ENCODE measurements at places on chromosomes 7 and 10.

GRCh38 chr10:91340613-91341362 lies 69.4 kb upstream of the HECTD2 start:
- DNase-seq: no peak

- DNase-seq: no peak
Measured at GRCh38 chr7:75819711-75820110, 6.1 kb upstream of the CCL24 start.

- DNase-seq: no peak
Measured at GRCh38 chr7:131603932-131604331, 47.5 kb upstream of the PODXL start.

DNA sequence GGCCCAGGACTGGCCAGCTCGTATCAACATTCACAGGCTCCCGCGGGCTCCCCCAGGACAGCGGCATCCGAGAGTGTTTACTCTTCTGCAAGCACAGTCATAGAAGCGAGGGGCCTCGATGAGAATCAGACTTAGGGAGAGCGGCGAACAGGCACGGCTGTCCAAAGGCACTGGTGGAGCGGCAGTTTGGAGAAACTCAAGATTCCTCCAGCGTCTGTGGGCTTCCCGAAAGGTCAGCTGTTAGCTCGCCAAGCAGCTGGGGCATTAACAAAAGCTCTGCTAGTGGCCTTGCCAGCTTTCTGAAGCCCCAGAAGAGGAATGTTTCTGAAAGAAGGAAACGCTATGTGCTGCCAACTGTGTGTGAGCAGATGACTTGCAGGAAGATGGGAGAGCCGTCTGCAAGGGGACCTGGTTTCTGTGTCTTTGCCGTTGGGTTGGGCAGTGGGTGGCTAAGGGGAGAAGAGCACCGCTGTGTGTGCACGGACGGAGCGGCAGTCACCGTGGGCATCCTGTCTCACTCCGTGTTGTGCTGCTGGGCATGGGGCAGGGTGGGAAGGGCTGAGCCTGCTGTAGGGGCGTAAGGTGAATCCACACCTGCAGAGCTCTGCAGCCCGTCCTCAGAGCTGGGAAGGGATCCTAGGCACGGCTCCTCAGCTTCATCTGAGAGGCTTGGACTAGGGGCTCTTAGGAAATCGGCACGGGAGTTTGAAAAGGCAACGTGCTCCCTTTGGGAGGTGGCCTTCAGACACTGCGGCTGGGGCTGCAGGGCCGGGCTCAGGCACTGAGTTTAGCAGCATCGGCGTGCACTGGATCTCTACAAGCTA lies 42.1 kb downstream of the AMZ1 start:
- DNase-seq: no peak

GRCh38 chr7:18408461-18408860 lies 87.1 kb upstream of the HDAC9 start:
- no peak for DNase-seq

GRCh38 chr7:2554661-2555111 lies 638 bp downstream of the BRAT1 start:
- no peak for DNase-seq

DNA sequence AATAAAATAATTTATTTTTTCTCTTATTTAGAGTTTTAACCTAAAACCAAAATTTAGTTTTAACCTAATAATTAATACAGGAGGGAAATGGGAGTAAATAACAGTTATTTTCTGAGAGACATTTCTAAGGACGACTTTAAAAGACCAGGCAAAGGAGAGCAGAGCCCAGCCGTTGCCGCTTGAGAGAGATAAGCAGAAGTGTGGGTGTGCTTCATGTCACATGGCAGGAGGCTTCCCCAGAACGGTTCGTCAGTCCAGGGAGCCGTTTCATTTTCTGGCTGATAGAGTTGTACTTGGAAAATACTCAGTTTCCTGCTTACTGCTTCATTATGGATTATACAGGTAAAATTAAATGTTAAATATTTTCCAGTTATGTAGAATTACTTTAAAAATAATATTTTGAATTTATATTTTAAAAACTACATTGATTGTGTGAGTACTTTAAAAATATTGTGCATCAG lies 61.4 kb downstream of the ST7 start:
- no peak for DNase-seq

- DNase-seq: no peak
Measured at GRCh38 chr10:59524348-59524747, 162.0 kb upstream of the FAM13C start.

DNA sequence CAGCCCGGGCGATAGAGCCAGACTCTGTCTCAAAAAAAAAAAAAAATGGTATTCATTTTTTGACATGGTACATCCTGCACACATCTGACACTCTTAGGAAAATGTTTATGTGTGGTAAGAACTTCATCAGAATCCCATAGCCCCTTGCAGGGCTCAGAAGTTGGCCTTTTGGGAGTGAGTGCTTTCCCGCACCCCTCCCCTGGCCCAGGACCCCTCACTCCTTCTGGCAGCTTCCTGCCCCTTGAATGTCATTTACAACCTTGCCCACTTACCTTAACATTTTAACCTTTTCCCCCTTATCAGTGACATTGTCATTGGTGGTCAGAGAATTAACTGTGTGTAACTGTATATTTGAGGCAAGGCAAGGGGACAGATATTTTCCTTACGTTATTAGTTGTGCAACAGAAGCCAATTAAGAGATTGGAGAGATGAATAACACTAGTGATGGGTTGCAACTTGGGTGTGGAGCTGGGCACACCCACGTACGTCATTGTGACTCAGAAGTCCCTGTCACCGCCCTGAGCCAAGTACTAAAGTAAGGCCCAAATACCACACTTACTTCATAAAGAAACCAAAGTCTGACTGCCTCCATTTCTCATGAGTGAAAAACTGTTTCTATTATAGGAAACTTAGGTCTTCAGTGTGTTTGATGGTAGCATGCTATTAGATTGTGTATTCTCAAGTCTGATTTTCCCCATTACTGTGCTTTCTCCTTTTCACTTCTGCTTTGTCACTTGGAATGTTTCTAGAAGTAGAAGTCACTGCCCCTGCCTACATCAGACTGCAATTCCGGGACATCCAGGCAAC lies 31.6 kb downstream of the OGDH start:
- no peak for DNase-seq

- DNase-seq: no peak
Measured at GRCh38 chr10:124065382-124066125, 27.8 kb downstream of the CHST15 start.

GRCh38 chr10:31650010-31650409 lies 278.6 kb downstream of the ARHGAP12 start:
- DNase-seq: no peak

DNA sequence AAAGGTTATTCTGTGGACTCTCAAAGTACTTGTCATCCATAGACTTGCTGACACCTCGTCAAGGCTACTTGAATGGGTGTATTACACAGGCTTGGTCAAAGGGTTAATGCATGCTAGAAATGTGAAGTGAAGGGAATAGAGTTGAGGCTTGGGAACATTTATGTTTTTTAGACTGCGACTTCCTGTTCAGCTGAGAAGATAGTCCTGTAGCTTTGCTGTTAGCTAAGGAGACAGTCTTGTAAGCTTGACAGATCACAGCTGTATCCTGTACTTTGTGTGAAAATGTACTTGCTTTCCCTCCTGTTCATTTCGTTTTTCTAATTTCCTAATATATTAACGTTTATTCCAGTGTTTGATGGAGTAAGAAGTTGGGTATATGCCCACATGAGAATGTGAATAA lies 52.1 kb downstream of the ADD3 start:
- no peak for DNase-seq

DNA sequence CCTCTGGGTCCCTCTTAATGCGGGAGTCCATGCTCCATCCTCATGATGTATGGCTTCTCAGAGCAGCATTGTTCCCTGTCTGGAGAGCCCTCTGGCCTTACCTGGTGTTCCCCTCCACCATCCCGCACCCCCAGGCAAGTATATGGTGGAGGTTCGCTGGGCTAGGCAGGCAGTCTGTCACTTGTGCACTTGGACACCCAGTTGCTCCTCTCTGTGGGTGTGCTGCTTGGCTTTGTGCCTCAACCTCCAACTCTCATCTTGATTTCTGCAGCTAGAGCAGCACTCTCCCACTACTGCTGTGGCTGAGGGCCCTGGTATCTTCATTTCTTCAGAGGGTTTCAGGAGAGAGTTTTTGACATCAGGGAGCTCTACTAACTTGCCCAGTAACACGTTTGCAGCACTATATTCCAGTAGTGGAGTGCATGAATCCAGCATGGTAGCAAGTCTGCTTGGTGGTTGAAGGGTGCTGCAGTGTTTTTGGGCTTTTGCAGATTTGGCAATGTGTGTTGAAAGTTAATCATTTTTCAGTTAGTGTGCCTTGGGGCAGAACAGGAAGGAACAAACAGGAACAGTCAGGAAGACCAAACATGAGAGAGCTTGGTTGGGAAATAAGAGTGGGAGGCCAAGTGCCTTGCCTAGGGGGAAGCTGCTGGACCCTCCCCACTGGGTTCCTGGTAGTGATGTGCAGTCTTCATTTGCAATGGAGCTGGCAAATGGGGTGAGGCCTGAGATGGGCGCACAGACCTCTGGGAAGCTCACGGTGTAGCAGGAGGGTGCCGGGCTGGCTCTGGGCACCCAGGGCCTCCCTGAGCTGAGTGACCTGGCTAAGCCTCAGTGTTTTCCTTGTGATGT lies 37.4 kb downstream of the TSPAN14 start:
- DNase-seq: no peak

DNA sequence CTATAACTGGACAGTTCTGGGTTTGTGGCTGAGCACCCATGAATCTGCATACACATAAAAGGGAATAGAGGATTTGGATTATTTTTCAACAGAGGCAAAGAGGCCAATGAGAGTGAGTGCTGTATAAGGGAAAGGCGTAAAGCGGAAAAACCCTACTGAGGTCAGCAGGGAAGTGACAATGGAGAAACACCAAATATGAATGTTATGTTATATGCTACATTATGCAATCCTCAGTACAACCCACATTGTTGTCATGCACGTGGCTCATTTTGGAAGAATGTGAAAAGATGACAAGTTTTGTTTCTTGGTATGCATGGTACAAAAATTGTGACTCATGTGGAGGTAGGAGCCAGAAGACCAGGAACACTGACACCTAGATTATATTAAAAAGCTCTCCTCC lies 113.6 kb upstream of the AMPH start:
- DNase-seq: no peak

DNA sequence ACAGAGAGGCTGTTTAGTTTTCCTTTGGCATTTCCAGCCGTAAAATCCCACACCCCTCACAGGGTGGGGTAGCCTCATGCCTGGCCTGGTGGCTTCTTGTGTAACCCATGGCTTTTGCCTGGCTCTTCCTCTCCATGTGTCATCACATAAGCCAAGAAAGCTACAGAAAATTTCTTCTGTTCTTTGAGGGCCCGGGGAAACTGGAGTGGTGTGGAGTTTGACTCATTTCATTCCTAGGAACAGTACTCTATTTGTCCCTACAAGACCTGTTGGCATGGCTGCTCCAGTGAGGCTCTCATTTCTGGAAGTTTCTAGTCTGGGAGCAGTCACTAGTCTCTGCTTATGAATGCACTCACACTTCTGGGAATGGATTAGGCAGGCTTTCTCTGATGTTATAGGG lies 523.9 kb downstream of the SUGCT start:
- DNase-seq: no peak

GRCh38 chr7:40300146-40300670 lies 165.4 kb downstream of the SUGCT start:
- no peak for DNase-seq

DNA sequence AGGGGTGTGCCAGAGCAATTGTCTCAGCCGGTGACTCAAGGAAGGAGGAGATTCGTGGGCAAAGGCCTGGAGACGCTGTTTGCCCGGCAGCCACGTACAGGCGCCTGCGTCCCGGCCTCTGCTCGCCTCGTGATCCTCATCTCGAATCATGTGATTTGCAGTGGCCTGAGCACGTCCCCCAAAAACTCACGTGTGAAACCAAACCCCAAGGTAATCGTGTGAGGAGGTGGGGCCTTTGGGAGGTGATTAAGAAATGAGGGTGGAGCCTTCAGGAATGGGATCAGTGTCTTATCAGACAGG lies 226.8 kb downstream of the TCERG1L start:
- no peak for DNase-seq

DNA sequence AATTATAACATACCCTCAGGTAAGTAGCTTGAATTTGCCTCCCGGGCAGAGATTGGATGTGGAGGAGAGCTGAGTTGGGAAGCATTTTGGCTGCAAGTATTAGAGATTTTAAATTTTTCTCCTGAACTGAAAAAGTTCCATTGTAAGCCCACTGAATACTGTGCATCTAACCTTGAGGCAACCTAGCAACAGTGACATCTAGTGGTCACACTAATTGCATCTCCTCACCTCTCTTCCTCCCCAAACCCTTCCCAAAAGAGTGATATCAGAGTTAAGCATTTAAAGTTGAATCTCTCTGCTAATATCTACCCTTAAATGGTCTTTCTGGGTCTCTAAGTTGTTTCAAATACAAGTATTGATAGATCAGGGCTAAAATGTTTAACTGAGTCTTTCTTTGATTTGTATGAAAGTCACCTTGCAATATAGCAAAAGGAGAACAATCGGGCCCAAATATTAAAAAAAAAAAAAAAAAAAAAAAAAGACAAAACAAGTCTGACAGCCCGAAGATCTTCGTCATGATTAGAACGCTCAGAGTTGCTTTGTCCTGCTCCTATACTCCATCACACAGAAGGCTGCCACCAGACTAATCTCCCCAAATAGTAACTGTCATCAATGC lies 40.4 kb upstream of the DLX5 start:
- DNase-seq: peak; percentile 36

GRCh38 chr10:88557658-88558057 lies 25.5 kb downstream of the RNLS start:
- DNase-seq: no peak

GRCh38 chr7:45573661-45574415 lies at the start of gene ADCY1:
Gene ADCY1, plus strand, starts transcription at chr7:45574368. Its CDS starts 176 bp downstream, at chr7:45574544.
- DNase-seq: no peak

GRCh38 chr10:92239151-92239599 lies 51.7 kb downstream of the CPEB3 start:
- no peak for DNase-seq

GRCh38 chr10:11446133-11446532 lies 165.3 kb downstream of the USP6NL start:
- no peak for DNase-seq

GRCh38 chr10:116247691-116248090 lies 25.3 kb downstream of the GFRA1 start:
- no peak for DNase-seq

DNA sequence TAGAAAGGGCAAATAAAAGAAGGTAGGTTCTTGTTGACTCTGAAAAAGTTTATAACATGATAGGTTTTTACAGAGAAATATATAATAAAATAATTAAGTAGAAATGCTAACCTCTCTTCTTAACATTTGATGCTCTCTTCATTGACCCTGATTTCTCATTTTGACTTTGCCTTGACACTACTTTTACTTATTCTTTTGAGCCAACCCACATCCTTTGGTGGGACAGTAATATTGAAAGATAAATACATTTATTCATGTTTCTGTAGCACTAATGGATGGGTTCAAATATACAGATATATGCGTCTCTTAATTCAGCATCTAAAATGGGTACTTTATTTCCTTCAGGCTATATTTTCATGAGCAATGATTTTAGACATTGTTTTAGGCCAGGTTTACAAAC lies 34.4 kb downstream of the DDC start:
- no peak for DNase-seq

GRCh38 chr10:110023785-110024465 lies 16.1 kb downstream of the ADD3 start:
- DNase-seq: no peak

All from renal cortex interstitium (tissue), 15 donors.